OCI-LY7 (cell line): ENCODE measurements at places on chromosomes 7 and 10.
A peak's percentile ranks its signal among the peaks of the same experiment; 100 is the strongest.

DNA sequence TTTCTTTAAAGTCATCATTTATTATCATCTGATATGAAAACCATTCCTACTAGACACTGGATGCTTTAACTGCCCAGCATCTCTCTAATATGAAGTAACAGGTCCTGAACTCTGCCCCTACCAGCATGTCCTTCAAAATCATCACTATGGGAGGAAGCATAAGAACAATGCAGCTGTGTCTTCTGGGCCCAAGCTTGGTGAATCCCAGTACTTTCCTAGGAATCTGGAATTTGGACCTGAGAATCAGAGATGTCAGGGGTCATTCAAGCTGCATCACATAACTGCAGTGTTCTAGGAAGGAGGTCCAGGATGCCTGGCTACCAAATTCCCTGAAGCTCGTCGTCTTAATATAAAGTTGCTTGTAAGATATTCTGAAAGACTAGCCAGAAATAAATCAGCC lies 182.7 kb downstream of the AHR start:
- DNase-seq = no peak

DNA sequence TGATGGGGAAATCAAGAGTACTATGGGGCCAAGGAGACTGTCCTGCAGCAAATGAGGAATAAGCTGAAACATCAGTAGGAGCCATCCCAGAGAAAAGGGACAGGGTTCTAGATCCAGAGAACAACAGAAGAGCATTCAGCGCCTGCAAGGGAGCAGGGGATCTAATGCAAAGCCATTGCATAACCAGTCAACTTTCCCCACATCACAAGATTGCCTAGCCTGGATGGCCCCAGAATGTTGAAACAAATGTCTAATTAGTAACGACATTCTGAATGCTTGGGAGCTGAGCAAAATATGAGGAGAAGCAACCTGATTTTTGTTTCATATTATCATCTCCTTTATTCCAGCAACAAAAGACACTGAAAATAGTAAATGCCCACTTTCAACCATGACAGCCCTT lies 2.7 kb upstream of the MPP7 start:
- DNase-seq = no peak

DNA sequence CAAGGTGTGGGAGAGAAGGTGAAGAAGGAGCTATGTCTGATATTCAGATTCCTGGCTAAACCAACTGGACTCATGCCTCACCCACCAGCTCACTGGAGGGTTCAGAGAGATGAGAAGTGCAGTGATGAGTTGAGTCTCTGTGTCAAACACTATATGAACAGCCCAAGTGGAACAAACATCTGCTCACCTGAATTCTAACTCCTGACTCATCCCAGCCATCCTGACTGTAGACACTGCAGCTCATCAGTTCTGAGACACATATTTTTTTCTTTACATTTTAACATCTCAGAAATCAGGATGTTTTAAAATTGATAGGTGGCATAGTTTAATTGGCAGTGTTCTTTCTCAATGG lies 27.3 kb downstream of the GSDME start:
- no peak for DNase-seq

DNA sequence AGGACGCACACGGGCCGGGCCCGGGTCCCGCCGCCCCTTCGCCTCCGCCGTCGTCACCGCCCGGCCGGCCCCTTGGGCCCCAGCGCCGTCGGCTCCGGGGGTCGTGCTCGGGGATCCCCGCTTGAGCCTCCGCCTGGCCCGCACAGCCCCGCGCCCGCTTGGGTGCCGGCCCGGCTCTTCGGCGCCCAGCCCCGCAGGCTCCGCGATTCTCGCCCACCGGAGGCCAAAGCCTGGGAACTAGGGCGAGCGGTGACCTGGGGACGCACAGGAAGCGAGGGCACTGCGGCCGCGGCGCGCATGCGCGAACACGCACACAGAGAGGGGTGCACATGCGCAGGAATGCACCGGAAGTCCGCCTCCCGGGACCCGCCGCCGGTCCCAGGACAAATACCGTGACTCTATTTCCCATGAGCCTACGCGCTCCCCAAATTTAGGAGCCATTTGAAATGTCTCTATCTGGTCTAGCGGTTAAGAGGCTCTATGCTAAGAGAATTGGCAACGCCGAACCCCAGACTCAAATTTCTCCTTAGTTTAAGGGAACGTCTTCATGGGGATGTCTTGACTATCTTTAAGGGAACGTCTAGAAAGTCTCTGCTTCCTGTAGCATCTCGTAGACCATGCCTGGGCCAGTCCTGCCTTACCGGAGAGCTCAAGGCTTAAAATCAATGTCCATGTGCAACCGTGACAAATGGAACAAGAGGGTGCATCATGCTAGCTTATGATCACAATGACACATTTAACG lies at the start of gene ZNF12:
Gene ZNF12, minus strand, starts transcription at position 282 of the 742 bp plus-strand sequence. CDS start 1,774 bp downstream, outside the sequence.
- peak; percentile 97 for DNase-seq

DNA sequence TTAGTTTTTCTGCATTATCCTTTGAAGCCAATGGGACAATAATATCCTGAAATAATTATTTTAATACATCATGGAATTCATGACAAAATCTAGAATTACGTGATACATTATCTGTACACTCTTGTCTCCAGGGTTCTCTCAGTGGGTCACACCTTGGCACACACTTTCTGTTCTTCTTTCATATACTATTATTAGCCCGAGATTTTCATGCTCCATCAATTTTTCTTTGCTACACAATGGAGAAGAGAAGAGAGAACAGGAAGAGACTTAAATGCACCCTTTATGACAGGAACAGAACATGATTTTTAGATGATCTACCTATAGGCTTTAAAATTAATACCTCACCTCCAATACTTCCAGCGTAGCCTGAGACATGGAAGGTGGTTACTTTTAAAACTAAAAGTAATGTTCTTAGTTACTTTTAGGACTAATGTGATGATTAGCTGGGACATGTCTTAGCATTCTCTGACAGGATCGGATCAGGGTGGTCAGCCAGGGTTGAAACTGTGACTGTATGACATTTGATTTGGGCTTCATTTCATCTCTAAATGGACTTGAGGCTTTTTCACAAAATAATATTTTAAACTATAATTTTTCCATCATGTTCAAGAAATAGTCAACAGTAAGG lies 148.2 kb upstream of the WNT16 start:
- DNase-seq = peak; percentile 90

GRCh38 chr7:132782777-132783640 lies 206.7 kb upstream of the PLXNA4 start:
- no peak for DNase-seq

- no peak for DNase-seq
These were observed 54.3 kb upstream of the TNRC18 start for GRCh38 chr7:5477723-5478531.

GRCh38 chr10:119030421-119031250 lies 1.1 kb downstream of the NANOS1 start:
- peak; percentile 89 for DNase-seq

- no peak for DNase-seq
These were observed 83.4 kb upstream of the KCND2 start for GRCh38 chr7:120189623-120190022.

DNA sequence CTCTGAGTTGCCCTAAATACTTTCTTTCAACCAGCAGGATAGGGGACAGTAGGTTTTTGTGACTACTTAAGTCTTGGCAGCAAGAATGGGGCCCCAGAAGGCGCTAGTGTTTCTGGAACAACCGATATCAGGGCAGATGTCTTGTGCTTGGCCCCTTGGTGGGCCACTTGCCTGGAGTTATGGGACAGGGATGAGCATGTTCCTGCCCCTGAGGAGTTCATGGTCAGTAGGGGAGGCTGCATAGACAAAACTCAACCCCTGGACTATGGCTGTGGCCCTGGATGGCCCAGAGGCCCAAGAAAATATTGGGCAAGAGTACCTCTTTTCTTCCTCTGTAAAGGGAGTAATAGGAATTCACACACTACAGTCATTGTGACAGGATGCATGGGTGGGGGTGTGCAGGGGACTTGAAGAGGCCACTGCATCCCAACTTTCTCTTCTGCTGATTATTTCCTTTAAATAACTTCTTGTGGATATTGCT lies 57.7 kb upstream of the IGFBP3 start:
- DNase-seq = no peak

- no peak for DNase-seq
These were observed 100.5 kb upstream of the CARD11 start for GRCh38 chr7:3143869-3144775.

- DNase-seq = no peak
These were observed 690.3 kb upstream of the FOXK1 start for GRCh38 chr7:3991731-3992231.
